Urothelium cell line (cell line): ENCODE measurements at places on chromosomes 11 and 22.
A peak's percentile ranks its signal among the peaks of the same experiment; 100 is the strongest.

- DNase-seq: no peak
These were observed 125.7 kb upstream of the DDI1 start for GRCh38 chr11:103910721-103911120.

DNA sequence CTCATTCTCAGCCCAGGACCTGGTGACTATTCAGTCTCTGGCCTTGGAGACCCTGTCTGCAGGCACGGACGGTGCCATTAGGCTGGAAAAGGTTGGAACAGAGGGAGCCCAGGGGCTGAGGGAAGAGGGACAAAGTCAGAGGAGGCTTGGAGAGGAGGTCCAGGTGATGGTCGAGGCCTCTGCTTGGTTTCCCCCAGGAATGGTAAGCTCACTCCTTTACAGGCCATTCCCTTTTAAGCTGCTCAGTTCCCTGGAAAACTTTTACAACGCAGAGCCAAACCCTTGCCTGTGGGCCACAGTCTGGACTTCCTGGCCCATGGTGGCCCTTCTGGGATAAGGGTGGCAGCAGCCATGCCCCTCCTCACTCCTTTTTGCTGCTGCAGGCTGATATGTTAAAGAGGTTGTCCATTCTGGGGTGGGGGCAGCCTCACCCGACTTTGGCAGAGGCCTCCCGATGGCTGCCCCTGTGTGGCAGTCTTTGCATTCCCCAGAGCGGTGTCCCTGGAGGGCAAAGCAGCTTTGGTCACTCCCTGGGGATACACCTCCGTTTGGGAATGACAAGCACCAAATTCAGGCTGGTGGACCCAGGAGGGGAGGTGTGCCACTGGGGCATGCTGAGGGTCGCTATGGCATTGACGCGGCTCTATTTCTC, 34.0 kb upstream of the RFPL3 start:
- DNase-seq: no peak

GRCh38 chr11:110921742-110922521, 209.7 kb upstream of the ARHGAP20 start:
- DNase-seq: no peak

GRCh38 chr11:27081056-27081455, 40.4 kb downstream of the BBOX1 start:
- no peak for DNase-seq

DNA sequence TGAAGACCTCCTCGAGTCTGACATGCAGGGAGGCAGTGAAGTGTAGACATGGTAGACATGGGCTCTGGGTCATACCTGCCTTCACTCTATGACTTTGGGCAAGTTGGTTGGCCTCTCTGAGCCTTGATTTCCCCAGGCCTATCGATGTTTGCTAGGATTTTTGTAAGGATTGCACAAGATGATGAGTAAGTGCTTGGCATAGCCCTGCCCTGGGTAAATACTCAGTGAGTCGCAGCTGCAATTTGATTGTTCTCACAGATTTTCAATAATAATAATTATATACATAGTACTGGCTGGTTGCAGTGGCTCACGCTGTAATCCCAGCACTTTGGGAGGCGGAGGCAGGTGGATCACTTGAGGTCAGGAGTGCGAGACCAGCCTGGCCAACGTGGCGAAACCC, 18.1 kb downstream of the MCM5 start:
- DNase-seq: no peak

DNA sequence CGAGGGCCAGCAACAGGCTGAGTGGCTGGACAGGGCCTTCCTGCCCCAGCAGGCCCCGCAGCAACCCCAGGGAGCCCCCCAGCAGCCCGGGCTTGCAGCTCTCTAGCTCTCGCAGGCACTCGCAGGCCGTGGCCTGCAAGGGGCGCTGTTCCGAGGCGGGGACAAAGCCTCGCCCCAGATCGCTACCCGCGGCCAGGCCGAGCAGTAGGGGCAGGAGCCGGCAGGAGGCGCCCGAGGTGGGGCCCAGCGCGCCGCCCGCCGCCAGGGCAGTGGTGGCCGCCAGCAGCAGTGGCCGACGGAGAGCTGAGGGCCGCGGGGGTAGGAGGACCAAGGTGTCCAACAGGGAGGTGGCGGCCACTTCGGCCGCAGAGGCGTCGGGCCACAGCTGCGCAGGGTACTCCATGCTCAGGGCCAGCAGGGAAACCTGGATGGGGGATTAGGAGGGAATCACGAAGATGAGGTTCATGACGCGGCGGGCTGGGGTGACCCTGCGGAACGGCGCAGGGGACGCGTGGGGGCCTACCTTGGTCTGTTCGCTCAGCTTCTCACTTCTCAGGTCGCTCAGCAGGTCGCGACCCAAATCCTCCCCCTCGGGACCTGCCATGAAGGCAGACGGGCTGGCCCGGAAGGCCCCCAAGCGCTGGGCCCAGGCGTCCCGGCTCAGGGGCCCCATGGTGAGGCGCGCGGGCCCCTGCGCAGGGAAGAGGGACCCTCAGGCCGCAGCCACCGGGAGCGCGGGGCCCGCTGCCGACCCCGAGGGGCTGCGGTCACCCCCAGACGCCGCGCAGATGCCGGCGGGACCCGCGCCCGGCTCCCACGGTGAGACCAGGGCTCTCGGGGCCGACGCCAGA, 632 bp downstream of the AP5B1 start:
- DNase-seq: peak; percentile 93

DNA sequence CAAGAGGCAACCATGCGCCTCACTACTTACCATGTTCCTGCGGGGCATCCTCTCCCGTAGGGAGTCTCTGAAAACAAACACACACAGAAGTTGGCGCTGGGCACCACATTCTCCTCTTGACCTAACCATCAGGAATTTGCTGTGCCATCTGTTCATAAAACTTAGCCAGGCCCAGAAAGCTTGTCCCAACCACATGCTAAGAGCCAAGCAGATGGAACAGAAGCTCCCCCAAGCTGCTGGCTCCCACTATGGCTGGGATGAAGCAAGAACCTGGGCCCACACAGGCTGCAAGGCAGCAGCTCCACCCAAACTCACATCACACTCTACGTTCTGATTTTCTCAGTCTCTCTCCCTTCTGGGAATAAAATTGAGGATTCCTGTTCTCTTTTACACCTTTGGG, 17.4 kb downstream of the HPS4 start:
- DNase-seq: no peak

DNA sequence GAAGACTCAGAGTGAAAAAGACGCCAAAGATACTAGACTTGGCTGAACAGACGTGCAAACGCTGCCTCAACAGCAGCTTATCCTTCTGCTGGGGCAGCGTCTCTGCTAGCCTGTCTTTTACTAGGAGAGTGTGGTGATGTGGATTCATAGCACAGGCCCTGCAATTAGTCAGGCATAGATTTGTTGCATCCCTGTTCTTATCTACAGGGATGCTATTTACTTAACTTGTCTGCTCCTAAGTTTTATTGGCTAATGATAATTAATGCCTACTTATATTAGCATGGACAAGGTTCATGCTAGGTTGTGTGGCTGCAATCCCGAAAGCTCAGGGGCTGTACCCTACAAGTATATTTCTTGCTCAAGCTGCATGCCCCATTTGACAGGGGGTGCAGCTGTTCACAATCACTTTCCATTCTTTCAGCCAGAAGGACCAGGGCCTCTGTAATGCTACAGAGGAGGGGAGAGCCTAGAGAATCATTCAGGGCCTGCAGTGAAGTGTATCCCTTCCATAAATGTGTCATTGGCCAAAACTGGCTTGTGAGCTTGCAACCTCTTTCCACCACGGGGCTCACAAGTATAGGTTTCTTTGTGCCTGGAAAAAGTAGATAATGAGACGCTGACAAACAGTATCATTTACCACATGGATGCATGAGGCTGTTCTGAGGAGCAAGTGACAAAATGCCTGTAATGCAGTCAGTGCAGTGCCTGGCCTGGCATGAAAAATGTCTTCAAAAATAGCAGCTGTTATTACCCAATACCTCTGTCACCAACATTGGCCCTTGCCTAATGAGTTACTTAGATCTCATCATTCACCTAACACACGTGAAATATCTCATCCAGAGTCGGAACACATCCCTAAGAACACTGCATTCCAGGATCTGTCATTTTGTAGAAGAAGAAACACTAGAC, 685.8 kb upstream of the API5 start:
- no peak for DNase-seq

GRCh38 chr11:95661162-95661561, 128.4 kb downstream of the FAM76B start:
- DNase-seq: no peak

DNA sequence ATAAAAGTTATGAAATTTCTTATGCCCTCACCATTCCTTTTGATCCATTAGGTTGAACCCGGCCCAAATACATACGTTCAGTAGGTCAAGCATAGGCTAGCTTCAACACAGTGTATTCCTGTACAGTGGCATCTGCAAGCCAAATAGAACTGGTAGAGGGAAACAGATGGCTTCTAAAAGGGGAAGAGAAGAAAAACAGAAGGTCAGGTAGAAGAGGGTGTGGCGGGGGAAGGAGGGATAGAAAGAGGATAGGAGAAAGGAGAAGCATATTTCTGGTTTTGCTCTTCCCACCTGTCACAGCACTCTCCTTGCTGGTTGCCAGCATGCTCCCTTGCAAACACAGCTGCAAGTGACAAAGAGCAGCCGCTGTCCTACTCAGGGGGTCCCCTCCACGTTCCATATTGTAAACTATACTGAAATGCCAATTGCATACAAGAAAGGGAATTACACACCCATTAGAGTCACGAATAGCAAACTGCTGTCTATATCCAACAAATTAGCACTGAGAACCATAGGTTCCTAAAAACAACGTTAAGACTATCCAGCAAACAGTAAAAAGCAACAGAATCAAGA, 71.8 kb downstream of the PHF21A start:
- no peak for DNase-seq

DNA sequence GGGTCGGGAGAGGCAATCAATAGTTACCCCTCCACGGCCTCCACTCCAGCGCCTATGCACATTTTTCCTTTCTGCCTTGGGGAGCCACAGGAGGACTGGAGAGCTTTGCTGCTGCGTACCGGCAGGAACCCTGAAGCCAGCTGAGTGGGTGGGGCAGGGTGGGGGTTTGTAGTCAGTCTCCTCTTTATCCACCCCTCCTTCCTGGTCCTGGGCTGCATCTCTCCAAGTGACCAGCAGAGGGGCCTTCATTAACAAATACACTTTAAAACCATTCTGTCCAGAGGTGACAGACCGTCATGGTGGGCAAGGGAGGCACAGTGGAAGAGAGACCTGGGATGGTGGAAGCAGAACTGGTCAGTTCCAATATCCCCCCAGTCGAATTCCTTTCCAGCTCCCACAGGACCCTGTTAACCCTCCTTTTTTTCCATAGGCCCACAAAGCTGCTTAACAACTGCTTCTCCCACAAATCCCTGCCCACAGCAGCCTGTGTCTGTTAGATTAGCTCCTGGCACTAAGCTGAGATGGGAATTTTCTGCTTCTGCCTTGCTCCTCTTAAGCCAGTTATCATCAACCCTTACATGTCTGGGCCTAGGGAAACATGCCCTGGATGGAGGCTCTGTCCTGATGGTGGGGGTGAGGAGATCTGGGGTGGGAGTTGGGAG, 3.9 kb upstream of the ABCG4 start:
- peak; percentile 80 for DNase-seq

DNA sequence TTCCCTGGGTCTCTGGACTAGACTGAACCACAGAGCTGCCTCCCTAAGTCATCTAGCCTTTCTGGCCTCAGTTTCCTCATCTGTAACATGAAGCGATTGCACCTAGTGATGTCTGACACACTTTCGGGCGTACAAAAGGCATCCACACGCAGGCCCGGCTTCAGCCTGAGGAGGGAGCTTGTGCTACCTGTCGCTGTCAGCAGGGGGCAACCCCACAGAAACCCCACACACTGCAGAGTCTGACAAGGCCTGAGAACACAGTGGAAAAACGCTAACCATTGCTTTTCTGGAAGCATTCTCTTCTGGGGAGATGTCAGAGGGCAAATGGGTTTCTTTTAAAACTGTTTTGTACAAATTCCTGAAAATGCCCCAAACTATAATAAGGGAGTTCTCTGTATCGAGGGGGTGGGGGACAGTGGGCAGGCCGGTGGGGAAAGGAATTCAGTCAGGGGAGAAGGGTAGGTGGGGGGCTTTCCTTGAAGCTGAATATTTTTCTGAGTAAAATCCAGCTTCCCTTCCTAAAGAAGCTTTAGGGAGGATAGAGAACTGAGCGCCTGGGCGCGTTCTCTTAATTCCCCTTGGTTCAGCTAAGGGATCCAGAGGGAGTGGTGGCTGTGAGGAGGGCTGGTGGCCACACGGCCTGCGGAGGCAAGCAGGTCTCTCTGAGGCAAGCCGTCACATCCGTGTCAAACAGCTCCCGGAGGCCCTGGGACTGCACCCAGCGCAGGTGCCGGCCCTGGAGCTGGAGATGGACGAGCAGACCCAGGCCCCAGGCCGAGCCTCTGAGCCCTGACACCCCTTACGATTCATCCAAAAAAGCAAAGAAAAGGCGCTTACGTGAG, 533 bp downstream of the ELF5 start:
- peak; percentile 84 for DNase-seq

DNA sequence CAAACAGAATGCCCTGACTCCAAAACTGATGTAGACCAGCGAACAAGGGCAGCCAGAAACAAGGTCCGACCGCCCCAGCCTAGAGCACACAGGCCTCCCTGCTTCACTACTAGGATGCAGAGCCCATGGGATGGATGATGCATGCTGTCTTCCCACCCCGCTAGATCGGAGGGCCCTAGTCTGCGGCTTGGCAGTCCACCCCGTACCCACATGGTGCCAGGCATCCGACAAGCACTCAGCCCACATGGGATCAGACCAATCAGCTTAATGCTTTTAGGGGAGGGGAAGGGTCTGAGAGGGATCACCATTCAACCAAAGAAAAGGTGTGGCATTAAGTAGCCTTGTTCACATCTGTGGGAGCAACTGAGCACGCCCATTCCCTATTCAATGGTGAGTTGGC, 30.6 kb downstream of the PISD start:
- no peak for DNase-seq

GRCh38 chr22:23193196-23193827, 13.0 kb downstream of the BCR start:
- DNase-seq: no peak

DNA sequence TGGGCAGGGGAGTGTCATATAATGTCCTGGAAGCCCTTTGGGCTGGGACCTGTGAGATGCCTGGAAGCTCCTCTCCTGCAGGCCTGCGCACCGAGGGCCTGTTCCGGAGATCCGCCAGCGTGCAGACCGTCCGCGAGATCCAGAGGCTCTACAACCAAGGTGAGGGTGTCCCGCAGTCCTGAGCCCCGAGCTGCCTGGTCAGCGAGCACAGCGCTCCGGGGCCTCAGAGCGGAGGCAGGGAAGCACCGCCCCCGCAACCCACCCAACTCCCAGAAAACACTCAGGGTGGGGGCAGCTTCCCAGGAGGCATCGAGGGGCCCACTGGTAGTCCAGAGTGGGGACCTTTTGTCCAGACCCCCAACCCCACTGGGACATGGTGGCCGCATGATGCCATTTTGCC, 95.5 kb downstream of the ARHGAP8 start:
- no peak for DNase-seq

GRCh38 chr22:37187891-37188761, at the start of gene C1QTNF6:
Gene C1QTNF6 (minus strand): TSS chr22:37188247. CDS start chr22:37188213, 34 bp downstream.
- DNase-seq: peak; percentile 54

GRCh38 chr11:126357055-126357962, 1.8 kb downstream of the ST3GAL4 start:
- no peak for DNase-seq

GRCh38 chr11:8081591-8082250, 710 bp downstream of the TUB start:
- DNase-seq: peak; percentile 39

GRCh38 chr11:80898910-80899309, 1458.1 kb upstream of the TENM4 start:
- DNase-seq: no peak

GRCh38 chr11:32891657-32892354, 805 bp upstream of the QSER1 start:
- DNase-seq: no peak
